SK-N-MC (cell line): ENCODE measurements at places on chromosomes 4 and X.

DNA sequence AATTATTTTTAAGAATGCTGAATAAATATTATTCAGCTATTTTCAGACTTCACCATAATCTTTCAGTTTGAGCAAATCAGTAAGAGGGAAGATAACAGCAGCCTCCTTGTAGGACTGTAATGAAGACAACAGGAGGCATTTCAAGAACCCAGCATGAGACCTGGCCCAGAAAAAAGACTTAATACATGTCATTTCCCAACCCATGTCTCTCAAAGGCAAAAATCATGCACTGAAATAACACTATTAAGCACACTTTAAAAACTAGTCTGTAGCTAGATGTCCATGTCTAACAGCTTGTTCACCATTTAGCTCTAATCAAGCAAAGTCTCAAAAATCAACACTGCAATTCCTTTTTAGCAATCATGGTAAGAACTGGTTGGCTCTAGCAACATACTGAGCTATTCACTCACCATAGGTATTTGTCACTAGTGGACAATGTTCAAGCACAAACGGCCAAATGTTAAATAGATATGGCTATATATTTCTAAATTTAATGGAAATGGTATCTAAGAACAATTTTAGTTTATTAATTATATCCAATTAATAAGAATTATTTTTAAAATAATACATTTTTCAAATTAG lies 109.9 kb downstream of the WDFY3 start:
- DNase-seq, result no peak

DNA sequence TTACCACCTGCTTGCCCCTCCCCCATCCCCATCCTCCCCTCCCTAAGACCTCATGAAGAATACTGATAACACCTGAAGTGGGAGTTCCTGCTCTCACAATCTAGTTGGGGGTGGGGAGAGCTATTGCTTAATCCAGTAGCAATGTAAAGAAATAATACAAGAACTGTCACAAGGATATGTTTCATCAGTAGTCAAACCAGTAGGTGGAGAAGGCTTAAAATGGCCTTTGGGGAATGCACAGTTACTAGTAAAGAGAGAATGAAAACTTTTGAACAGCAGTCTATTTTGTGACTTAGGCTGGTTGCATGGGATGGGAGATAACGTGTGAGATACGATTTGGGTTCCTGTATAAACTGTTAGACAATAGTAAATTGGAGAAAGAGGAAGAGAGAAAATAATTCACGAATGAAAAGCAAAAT lies 6.0 kb downstream of the GALNT7 start:
- DNase-seq, result no peak

GRCh38 chrX:72040506-72040905 lies 91.2 kb downstream of the RTL5 start:
- DNase-seq, result no peak

GRCh38 chr4:101086801-101087586 lies 260.3 kb downstream of the PPP3CA start:
- no peak for DNase-seq

DNA sequence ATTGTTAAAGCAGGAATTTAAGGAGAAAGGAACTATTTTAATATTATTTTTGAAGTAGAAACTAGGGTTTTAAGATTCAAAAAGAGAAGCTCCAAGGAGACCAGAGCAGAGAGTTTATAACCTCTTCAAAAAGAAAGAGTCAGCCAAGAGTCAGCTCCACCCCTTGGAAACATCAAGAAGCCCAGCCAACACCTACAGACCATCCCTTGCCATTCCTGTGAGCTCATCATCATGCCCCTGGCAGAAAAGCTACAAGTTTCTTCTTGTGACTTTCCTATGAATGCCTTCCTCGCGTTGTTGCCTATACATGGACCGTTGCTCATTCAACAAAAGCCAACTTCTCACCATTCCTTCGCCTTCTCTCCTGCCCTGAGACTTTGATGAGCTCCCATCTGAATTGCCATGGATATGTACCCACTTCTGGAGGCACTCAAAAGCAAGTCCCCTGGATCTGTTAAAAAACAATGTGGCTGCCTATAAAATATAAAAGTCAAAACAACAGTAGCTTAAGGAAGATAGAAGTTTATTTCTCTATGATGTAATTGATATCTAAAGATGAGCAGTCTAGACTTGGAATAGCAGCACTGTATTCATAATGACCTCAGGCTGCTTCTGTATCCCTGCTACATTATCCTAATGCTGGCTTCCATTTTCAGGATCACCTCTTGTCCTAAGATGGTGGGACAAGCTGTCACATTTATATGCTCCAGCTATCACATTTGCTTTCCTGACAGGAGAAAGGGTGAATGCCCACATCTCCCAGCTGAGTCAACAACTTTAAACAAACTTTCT lies 20.3 kb downstream of the PLRG1 start:
- DNase-seq, result no peak

DNA sequence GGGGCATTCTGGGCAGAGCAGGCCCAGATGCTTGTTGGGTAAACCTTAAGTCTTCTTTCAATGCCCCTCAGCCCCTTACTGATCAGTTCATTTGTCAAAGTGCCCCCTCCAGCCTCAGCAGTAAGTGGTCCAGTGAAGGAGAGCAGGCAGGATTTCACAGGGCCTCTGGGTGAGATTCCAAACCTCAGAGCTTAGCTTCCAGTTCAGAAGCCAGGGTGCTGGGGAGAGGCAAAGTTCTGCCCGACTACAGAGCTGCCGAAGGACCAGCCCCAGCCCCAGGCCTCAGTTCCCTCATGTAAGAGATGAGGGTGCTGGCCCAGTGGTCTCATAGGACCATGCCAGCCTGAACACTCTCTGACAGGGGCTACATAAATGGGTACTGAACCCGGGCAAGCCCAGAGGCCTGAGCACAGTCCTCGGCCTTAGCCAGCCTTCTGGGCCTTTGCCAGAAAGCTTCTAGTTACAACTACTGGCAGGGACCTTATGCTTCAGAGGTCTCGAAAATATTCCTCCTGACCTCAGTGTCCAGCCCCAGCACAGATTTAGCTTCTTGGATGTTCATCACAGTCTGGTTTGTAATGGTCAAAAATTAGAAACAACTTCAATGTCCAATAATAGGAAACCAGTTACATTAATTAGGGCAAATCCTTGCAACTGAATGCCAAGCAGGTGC lies 851 bp upstream of the RIPPLY1 start:
- DNase-seq, result no peak

DNA sequence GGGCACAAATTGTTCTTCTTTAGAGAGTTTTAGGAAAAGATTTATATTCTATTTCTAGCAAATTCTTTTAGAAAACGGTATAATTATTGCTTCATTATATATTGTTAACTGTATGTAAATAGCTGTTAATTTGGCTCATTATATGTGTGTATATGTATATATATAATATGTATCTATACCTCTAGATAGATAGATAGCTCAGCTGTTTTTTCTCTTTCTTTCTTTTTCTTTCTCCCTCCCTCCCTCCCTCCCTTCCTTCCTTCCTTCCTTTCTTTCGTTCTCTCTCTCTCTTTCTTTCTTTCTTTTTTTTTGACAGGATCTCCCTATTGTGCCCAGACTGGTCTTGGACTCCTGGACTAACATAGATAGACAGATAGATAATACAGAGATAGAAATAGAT lies 1538.8 kb downstream of the PCDH7 start:
- DNase-seq, result no peak

GRCh38 chr4:76758290-76758882 lies 139.6 kb downstream of the SOWAHB start:
- no peak for DNase-seq

DNA sequence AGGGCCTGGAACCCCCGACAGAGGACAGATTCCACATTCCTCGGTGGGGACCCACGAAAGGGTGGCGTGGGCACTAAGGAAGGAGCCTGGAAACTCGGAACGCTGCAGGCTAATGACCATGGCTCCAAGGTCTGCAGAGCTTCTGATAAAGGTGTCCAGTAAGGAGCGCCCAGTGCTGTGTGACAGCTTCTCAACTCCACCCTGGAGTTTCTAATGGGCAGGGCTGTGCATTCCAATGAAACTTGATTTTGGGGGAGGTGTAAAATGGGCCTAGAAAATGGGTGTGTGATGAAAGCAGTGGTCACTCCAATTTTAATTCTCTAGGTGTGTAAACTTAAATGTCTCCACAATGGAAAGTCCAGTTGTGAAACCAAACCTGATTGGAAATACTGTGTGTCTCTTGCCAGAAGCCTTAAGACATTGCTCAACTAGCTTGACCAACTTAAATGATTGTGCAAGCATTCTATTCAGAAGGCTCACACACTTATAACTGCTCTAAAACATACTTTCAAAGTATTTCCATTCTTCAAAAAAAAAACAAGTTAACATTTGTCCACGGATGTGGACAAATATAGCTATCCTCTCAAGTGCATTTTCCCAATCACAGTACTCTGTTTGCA lies 52.1 kb downstream of the XAGE2 start:
- no peak for DNase-seq

- DNase-seq, result no peak
Measured at GRCh38 chr4:185914583-185915199, 102.7 kb upstream of the SORBS2 start.

DNA sequence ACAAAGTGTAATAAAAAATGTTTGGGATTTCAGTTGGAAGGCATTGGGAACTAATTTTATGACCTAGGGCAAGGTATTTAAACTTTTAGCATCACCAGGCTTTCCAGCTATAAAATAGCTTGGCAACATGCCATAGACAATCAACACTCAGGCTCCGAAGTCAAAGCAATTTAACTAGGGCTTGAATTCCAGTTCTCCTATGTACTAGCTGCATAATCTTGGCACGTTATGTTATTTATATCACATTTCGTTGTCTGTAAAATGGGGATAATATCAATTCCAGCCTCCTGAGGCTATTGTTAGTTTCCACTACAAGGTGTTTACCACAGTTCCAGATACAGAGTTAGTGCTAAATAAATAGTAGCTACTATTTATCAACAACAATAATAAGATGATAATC lies 78.8 kb downstream of the DMD start:
- DNase-seq, result no peak

- DNase-seq, result no peak
Measured at GRCh38 chr4:8281519-8282133, 12.1 kb downstream of the HTRA3 start.

DNA sequence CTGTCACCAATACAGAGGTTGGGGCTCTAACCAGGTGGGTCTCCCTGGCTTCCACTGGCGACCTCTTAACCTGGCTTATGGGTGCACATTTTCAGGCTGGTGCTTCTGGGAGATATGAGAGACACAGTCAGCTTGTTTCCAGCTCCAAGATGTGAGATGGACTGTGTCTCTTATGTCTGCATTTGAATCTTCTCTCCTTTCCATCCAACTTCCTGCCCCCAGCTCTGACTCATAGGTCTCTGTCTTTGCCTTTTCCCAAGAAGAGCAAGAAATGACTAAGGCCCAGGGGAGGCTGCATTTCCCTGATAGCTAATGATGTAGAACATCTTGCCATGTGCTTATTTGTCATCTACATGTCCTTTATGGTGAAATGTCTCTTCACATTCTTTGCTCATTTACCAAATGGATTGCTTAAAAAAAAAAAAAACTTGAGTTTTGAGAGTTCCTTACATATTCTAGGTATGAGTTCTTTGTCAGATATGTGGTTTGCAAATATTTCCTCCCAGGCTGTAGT lies 3.2 kb upstream of the UXT start:
- DNase-seq, result no peak

DNA sequence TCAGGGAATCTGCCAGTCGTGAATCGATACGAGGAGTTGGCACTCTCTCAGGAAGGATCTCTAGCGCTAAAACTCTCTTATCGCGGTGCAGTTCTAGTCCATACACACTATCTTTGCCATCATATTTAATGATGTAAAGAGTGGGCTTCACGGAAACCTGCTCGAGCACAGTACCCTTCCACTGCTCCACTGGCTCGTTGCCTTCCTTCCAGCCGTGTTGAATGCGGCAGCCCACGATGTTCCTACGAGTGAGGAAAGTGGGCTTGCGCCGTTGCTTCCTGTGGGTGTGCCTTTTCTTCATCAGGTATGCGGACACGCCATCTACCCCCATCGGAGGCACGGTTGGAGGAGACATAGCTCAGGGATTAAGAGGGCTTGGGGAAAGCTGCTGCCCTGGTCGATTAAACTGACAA lies 661 bp downstream of the SPIN4 start:
- DNase-seq, result no peak

GRCh38 chr4:153485860-153486259 lies 19.7 kb downstream of the TMEM131L start:
- no peak for DNase-seq

DNA sequence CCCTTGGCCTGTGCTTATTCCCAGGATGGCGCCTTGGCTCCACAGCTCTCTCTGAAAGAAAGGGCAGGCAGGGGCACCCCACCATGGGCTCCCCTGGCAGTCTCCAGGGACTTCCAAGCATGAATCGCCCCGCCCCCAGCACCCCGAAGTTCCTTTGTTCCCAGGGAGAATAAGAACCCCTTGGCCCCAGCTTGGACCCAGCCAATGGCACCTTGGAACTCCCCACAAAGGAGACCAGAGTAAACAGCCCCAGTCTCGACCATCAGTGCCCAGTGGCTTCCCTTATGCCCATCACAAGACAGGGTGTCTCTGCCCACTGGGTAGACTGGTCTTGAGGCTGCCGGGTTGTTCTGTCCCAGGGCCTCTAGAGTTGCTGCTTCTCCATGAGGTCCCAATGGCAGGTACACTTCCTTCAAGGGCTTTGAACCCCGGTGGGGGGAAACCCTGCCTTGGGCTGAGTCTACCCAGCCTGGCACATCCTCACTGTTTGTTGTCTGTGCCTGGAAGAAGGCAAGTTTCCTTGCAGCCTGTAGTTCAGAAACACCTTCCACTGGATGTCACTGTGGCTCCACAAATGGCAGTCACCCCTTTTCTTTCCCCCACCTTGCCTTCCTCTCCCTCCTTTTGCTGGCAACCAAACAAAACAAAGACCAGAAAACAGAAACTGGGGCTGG lies 30.8 kb downstream of the NBDY start:
- no peak for DNase-seq

DNA sequence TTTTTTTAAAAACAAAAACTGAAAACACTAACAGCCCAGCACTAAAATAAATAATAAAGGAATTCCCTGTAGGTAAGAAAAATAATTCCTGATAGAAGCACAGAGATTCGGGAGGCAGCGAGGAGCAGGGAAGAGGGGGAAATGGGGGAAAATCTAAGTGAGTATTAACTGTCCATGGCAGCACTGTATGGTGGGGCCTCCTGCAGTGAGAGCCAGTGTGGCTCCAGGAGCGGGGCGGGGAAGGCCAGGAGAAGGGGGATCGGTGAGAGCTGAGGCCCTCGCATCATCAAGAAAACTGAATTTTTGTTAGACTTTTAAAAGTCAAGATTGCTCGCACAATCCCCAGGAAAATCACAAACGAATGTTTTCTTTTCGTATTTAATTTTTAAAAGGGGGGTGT lies 14.1 kb downstream of the RNF212 start:
- no peak for DNase-seq

- DNase-seq, result no peak
Measured at GRCh38 chr4:80532674-80533333, 197.3 kb downstream of the CFAP299 start.

GRCh38 chr4:16814361-16814760 lies 84.1 kb downstream of the LDB2 start:
- DNase-seq, result no peak

DNA sequence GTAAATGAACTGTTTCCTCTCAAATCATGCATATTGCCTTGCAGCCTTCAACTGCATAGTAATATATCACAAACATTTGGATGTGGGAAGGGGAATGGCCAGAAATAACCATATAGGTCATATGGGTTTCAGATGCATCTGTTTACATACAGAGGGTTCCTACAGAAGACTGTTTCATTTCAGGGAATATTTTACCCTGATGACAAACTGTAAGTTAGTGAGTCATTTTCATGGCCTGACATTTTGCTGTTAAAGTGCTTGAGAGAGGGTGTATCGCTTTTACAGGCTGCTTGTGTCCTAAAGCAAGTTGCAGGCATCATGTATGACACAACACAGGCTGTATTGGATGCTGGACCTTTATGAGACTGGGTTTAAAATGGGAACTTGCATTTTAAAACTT lies 25.5 kb upstream of the AMOT start:
- DNase-seq, result no peak
